Mucosa of descending colon (tissue), 3 donors: ENCODE measurements at places on chromosomes 7 and 10. TPM values are rescaled to one million over a fixed set of nuclear protein-coding genes. Genes with fewer than 3 reads are reported as not detected.

- DNase-seq = no peak
Observed at GRCh38 chr7:105151152-105151551, 137.1 kb downstream of the KMT2E start.

ELN gene
- total RNA-seq = 43.4 TPM

ZEB1 gene
- 200 TPM for total RNA-seq

DNA sequence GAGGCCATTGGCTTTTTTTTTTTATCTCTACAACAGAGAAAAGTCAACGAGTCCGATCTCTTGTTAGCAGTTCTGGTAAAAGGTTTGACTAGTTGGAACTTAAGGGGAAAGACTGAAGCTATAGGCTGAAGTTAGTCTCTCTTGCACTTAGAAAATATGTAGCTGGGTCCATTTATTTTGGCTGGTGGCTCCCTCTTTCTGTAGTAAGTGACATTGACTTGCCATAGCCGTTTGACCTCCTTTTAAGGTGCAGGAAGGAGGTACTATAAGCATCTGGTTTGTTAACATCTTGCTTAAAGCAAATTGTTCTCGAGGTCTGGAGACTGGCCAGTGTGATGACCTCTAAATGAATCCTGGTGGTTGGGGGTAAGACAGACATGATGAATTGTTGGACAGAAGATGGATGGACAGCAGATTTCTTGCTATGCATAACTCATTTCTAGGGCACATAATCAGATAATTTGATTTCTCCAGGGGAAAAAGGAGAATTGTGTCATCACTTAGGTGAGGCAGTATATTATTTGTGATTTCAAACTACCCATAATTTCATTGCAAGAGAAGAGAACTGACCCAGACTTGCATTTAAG, 356.3 kb upstream of the GALNT17 start:
- DNase-seq = no peak

DNA sequence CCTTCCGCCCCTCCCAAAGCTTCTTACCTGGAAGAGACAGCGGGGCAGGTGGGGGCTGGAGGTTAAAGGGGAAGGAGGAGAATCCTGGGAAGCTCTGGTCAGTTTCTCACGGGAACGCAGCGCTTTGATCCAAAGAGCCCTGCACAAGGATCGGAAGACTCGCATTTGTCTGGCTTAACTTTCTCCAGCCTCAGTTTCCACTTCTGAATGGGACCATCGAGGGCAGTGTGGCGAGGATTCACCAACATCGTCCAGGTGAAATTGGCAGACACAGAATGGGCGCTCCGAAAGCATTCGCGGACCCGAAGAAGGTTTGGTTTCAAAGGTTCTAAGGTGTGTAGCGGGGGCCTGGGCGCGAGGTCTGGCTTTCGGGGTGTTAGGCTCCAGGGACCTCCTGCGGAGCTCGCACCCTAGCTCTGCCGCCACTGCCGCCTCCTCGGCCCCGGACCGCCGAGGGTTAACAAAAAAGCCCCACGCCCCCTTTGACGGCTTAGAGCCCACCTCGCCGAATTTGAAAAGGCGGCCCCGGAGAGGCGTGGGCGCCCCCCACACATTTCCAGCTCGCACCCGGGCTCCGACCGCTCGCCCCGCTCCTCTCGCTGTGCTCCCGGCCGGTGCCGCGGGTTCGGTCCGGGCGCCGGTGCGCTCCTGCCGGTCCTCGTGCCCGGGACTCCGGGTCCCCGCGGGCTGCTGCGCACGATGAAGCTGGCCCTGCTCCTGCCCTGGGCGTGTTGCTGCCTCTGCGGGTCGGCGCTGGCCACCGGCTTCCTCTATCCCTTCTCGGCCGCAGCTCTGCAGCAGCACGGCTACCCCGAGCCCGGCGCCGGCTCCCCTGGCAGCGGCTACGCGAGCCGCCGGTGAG, at the start of gene COL26A1:
Gene COL26A1 (plus strand): TSS at position 542 of the 862 bp plus-strand sequence. CDS start 158 bp downstream, at position 700.
- DNase-seq = peak; percentile 21

DNA sequence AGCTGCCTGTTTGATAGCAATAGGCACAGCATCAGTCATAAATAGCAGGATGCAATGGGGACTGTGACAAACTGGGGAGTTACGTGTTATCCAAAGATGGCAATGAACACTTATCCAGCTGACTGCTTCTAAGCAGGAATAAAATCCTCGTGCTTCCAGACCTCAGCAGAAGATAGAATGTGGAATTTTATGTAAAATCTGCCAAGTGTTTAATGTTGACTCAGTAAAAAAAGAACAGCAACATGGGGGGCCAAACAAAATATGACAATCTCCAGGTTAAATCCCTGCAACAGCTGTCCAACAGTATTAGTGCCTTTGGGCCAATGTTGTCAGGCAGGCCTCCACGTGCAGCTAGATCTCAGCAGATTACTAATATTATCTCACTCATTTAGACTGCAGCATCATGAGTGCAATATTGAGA, 127.3 kb downstream of the SEMA3C start:
- no peak for DNase-seq

DNA sequence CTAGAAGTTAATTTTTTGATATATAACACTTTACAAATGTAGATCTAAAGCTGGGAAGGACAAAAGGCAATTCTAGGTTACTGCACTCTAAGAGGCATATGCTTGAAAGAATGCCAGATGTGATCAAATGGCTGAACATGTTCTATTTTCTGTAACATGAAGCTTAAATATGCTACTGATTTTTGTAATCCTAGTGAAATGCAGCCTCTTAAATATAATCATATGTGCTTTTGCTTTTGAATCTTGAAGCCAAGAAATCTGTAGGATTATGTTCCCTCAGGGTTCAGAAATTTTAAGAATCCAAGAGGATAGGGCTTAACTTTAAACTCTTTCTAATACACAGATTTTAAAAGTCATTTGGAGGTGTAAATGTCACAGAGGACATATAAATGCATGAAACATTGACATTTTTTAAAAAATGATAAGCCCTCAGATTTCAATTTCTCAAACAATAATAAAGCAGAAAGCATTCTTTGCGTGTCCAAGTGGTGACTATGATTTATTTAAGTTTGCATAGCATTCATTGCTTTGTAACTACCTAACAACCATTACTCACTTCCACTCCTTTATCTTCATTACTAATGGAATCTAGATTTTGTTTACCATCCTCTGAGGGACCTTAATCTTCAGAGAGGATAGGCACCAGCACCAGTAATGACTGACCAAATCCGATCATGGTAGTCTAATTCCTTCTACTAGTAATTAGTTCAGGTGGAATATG, 170.4 kb downstream of the MAGI2 start:
- DNase-seq = no peak

- no peak for DNase-seq
Observed at GRCh38 chr10:12431151-12432101, 82.1 kb downstream of the CAMK1D start.

CHN2 gene
- total RNA-seq = 41.5 TPM

FBXL13 gene
- total RNA-seq = 0.65 TPM

CUBN gene
- 0.38 TPM for total RNA-seq

PBLD gene
- 40.3 TPM for total RNA-seq

DNA sequence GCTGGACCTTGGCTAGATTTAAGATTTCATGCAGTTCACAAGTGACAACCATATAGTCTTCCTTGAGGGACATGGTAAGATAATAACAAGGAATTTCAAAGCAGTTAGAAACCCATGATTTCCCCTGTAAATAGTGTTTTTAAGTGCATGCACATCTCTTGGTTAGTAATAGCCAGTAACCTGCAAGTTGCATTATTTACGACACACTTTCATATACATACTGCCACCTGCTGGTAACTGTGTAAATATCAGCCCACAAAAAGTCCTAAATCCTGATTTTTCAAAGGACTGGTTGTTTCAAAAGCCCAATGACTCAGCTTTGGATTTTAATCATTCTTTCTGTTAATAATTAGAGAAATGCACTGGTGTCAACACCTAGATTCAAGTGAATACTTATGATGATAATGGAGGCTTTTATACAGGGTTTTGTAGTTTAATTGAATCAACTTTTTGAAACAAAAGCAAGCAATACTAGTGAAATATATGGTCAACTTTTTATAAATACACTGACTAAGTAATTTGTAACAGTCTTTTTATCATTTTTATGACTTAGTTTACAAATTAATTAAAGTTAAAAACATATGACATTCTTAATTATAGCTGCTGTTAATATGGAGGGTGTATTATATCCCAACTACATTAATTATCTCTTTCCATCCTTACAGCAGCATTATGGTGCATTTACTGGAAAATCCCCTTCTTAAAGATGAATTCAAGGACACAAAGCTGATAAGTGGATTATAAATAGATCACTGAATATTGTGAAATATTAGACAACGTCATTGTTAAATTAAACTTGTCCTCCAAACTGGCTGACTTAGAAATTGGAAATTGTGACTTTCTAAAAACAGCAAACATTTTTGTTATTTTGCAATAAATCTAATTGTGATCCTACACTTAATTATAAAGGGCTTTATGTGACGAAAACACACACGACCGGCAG, 367.7 kb upstream of the SEMA3D start:
- no peak for DNase-seq

PIK3CG gene
- total RNA-seq = 7.1 TPM

GTPBP10 gene
- total RNA-seq = 26.0 TPM

DNA sequence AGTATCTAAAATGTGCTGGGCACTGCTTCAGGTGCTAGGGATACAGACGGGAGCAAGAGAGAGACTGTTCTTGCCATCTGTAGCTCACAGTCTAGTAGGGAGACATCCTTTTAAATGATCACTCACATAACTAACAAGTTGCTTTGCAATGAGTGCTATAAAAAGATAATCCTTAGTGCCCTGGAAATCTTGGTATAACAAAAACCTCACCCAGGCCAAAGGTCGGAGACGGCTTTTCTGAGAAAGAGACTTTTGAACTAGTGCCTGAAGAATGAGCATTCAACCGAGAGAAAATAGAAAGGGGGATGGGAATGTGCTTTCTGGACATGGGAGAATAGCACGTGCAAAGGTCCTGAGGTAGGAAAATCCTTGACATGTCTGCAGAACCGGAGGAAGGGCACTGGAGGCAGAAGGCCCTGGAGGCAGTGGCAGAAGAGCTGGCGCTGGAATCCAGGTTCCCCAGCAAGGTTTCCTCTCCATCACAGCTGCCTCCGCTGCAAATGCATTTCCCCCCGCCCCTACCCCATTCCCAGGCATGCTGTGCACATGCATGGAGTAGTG, 89.4 kb downstream of the COL13A1 start:
- DNase-seq = no peak

DNA sequence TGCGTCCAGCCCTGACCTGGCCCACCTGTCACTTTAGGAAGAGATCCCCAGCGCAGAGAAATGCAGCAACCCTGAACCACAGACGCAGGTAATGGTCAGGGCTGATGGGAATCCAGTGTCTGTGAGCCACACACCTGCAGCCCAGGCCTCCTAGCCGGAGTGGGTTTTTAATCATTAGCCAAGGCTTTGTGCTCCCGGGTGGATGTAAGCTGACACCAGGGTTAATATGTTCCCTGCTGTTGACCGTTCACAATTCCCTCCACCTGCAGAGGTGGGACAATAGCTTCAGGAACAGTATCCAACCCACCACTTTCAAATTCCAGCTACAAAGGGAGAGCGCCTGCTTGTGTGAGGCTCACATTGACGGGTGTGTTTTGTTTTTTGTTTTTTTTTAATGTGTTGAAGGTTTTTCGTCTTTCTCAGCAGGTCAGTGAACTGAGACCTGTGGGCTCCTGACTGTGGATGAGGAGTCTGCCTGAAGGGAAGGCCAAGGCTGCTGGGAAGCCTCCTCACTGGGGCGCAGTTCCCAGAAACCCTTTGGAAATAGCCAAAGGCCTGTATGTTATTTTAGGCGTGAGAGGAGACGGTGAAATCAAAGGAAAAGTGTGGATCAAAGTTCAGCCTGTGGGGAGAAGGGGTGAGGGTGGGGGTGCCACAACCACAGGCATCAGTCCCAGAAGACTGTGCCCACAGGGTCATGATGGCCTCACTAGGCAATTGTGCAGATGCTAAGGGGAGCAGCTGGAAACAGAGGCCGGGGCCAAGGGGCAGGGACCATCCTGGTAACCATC, 111.1 kb downstream of the TNS3 start:
- DNase-seq = peak; percentile 56

GRCh38 chr10:27771231-27771630, 25.6 kb upstream of the MKX start:
- no peak for DNase-seq

MRLN gene
- total RNA-seq = not detected

AFAP1L2 gene
- 6.7 TPM for total RNA-seq

- no peak for DNase-seq
Observed at GRCh38 chr10:106111246-106111645, 1053.3 kb downstream of the SORCS1 start.

- no peak for DNase-seq
Observed at GRCh38 chr7:90879924-90880323, 283.8 kb downstream of the CDK14 start.

GRCh38 chr10:13165177-13165576, 3.8 kb downstream of the MCM10 start:
- DNase-seq = no peak

- no peak for DNase-seq
Observed at GRCh38 chr10:2592360-2593160, 474.8 kb upstream of the PFKP start.

- no peak for DNase-seq
Observed at GRCh38 chr10:84825330-84825729, 496.9 kb downstream of the CCSER2 start.

GRCh38 chr7:115968596-115968995, 62.0 kb downstream of the TFEC start:
- no peak for DNase-seq

- no peak for DNase-seq
Observed at GRCh38 chr10:32377458-32378259, 30.7 kb upstream of the EPC1 start.

DNA sequence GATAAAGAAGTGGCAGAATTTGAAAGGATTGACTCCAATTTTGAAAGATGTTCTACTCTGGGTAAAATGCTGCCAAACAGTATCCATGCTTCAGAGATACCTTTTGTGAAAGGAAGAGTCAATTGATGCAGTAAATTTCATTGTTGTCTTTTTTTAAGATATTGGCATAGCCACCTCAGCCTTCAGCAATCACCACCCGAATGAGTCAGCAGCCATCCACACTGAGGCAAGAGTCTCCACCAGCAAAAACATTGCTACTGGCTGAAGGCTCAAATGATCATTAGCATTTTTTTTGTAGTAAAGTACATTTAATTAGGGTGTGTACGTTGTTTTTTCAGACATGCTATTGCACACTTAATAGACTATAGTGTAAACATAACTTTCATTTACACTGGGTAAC, 31.7 kb upstream of the CYP26C1 start:
- DNase-seq = no peak

OLAH gene
- not detected for total RNA-seq

GRCh38 chr10:80659289-80659688, 121.6 kb downstream of the SH2D4B start:
- no peak for DNase-seq

- no peak for DNase-seq
Observed at GRCh38 chr10:77768039-77768438, 130.4 kb upstream of the KCNMA1 start.

MACROH2A2 gene
- 13.6 TPM for total RNA-seq

- DNase-seq = no peak
Observed at GRCh38 chr7:5041047-5041446, 4.6 kb upstream of the RBAK start.

SEMA3D gene
- 5.4 TPM for total RNA-seq

CYP3A4 gene
- total RNA-seq = 4.0 TPM

TEX47 gene
- total RNA-seq = not detected
